ENCODE measurements at places on chromosomes 13 and 19.

DNA sequence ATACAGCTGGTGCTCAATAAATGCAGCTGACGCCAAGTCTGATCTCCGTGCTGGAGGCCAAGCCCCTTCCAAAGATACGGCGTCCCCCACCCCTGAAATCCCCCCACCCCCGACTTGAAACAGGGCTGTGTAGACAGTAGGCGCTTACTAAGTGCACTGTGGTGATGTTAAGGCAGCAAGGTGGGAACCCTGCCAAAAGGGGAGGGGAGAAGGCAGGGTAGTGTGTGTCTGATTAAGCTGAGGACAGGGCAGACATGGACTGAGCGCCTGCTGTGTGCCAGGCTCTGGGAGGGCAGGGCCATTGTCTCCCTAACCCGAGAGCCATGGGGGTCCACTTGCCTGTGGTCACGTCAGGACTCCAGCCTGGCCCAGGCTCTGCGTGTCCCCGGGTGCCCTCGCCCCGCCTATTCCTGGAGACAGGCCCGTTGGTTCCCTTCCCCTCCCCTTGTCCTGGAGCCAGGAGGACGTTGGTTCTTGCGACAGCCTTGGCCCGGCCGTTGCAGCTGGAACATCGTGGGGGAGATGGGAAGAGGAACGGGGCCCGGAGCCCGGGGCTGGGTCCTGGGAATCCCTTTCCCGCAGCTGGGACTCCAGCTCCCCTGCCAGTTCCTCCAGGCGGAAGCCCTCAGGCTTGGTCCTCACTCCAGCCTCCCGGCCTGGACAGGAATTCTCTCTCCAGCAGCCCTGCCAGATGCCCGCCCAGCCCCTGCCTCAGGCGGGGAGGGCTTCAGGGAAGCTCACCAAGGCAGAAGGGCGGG, 1.7 kb upstream of the ELANE start:
- DNase-seq = peak; percentile 65

GRCh38 chr13:101434486-101434885, 18.0 kb upstream of the ITGBL1 start:
- no peak for DNase-seq

DNA sequence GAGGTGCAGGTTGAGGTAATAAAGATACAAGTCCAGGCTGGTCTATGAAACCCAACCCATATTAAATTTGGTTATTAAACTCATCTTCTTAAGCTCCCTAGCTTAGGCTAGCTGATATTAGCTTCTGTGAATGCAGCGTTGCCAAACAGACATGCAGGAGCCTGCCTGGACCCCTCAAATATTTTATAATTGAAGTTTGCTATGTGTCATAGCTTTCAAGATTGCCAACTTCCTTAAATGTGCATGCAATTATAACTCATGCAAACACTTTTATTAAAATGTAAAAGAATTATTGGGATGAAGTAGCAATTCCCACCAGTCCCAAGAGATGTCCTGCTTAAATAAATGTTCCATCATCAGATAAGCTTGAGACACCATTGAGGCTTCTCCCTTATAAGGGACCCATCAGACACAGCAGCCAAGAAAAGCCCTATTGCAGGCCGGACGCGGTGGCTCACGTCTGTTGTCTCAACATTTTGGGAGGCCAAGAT, 51.3 kb downstream of the MBNL2 start:
- no peak for DNase-seq

DNA sequence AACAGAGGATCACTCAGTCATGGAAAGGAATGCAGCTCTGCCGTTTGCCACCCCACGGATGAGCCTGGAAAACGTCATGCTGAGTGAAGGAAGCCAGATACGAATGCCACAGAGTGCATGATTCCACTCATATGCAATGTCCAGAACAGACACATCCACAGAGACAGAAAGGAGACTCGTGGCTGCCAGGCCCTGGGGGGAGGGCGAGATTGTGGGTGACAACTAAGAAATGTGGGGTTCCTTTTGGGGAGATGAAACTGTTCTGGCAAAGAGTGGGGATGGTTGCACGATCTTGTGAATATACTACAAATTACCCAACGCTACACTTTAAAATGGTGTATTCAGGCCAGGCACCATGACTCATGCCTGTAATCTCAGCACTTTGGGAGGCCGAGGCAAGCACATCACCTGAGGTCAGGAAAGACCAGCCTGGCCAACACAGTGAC, 27.2 kb upstream of the NAPA start:
- DNase-seq = no peak

- DNase-seq = no peak
These were observed 151.8 kb upstream of the SOX1 start for GRCh38 chr13:111915104-111915551.

GRCh38 chr13:64704121-64704649, 2526.0 kb downstream of the PCDH9 start:
- DNase-seq = no peak

GRCh38 chr19:8113017-8113416, 36.4 kb downstream of the FBN3 start:
- no peak for DNase-seq

DNA sequence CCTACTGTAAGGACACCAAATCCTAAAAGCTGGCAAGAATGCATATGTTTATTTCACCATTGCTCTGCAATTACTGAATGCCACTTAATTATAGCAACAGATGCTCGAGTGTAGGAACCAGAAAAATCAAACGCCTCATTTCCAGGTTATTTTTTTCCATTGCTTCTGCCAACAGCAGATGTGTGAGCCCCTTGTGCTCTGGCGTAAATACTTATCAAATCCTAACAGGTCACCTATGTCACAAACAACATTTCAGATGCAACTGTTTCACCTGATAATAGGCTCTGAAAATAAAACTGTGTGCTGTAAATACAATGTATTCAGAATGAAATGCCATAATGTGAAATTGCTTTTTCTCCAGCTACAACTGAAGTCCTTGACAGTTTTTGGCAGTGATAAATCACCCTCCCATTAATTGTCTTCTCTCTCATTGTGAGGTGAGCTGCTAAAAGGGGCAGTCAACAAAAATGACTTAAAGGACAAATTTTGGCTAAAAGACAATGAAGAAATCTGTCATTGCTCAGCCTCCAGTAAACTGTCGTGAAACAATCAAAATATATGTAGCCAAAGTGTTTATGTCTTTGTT, 344.0 kb downstream of the DACH1 start:
- no peak for DNase-seq

- no peak for DNase-seq
These were observed 13.9 kb upstream of the DACH1 start for GRCh38 chr13:71880753-71881541.

- no peak for DNase-seq
These were observed 1.7 kb upstream of the DNAJB1 start for GRCh38 chr19:14519860-14520407.

- no peak for DNase-seq
These were observed 132 bp downstream of the SHD start for GRCh38 chr19:4279267-4279529.

DNA sequence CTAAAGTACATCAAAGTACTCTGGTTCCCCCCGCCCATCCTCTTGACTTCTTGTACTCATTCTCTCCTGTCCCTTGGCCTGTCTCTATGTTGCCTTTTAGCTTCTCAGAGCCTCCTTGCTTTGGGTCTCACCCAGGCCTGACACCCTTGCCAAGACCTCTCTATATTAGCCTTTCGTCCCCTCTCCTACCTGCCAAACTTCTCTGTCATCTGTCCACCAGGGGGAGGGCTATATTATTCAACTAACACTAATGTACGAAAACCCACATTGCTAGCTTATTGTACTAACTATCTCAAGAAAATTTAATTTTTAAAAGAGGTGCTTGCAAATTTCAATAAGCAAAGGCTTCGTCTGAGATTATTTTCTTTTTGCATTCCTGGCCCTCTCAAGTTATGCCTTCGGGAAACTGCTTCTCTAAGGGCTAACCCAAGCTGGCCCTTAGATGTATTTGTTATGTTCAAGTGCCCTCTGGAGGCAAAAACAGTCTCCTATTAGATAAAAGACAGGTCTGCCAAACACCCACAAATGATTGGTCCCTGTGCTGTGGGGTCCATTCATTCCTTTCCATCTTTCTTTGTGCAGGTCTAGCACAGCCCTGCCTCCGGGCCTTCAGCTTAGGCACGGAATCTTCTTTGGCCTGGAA, 6.3 kb upstream of the MRPS31 start:
- no peak for DNase-seq

DNA sequence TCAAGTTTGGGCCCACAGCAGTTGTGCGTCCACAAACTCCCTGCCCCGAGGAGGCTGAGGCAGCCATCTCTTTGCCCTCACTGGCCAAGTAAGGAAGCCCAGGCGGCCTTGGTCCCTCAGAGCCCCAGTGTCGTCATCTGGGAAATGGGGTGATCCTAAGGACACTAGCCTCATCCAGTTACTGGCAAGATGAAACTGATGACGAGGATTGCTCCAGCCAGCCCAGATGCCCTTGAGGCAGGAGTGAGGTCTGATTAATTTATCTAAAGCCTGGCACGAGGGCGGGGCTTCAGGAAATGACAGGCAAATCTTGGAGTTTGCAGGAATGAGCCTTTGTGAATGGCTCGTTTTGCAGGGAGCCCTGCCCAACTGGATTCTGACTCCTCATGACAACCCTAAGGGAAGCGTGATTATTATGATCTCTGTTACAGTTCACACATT, 5.6 kb downstream of the LIPE start:
- no peak for DNase-seq

DNA sequence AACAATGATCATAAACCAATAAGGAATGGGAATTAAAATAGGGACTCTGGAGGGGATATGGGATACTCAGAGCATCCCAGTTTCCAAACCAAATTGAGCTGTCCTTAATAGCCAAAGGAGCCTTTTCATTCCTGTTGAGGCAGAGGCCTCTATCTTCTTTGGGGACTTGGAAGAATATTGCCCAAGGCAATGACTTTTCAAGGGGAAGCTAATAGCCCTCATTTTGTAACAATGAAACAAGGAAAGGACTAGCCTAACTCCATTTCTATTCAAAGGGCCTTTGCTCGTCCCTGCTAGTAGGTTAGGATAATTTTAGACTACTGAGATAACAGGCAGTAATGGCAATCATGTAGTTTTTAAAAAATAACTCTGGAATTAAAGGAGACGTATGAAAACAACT, 789.8 kb upstream of the SLITRK5 start:
- DNase-seq = no peak

GRCh38 chr19:42140125-42140754, 8.0 kb upstream of the POU2F2 start:
- no peak for DNase-seq

DNA sequence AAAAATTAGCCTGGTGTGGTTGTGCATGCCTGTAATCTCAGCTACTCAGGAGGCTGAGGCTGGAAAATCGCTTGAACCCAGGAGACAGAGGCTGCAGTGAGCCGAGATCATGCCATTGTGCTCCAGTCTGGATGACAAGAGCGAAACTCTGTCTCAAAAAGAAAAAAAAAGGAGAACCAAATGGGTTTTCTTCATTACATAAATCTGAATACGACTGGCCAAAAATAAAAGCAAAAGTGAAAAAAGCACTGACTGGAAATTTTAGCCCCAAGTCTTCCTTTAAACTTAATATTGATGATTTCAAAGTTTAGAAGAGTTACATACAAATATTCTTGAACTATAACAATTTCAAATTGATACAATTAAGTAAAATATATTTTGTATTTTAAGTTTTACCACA, 249.5 kb upstream of the STARD13 start:
- DNase-seq = no peak

GRCh38 chr13:27704681-27705080, 83.0 kb downstream of the POLR1D start:
- no peak for DNase-seq

GRCh38 chr13:106213028-106213757, 322.3 kb downstream of the EFNB2 start:
- no peak for DNase-seq

DNA sequence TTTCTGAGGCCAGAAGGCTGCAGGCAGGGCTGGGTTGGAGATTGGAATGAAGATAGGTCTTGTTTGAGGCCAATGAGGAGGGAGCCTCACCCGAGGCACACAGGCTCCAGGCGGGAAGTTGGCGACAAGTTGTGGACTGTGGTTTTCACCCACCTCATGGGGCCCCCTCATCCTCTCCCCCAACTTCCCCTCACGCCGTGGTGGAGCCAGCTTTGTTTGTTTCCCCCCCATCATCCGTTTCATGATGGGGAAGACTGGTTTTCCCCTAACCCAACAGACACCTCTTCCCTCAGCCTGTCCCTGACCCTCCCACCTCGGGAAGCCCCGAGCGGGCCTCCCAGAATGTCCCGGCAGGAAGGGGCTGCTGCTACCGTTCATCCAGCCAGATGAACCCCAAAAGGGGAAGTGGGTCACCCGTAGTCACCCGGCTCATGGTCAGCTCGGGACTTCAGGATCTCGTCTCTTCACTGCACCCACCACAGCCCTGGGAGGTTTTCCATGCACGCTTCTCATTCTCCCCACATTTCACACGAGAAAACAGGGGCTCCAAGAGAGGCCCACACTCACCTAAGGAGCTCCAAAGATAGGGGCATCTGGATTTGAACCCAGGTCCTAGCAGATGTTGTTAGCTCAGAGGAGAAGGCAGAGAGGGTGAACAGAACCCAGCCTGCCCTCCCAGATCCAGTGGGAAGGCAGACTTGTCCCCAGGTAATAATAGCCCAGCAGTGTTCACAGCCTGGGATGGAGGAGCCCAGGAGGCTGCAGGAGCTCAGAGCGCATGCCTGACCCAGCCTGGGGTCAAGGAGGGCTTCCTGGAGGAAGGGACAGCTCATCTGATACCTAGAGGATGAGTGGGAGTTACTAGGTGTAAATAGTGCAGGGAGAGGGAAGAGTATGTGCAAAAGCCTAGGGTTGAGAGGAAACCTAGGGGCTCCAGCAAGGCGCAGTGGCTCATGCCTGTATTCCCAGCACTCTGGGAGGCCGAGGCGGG, 23.5 kb downstream of the CEACAM16 start:
- DNase-seq = no peak

DNA sequence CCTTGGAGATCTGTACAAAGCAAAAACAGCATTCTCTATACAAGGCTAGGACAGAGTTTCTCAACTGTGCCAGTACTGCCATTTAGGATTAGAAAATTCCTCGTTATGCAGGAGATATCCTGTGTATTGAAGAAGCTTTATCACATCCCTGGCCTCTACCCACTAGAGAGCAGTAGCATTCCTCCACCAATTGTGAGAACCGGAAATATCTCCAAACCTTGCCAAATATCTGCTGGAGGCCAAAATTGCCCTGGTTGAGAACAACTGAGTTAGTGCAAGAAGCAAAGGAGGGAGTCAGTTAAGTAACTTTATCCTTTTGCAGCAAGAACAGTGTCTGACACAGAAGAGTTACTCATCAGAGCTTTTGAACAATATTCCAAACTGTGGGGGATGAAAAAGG, 16.2 kb upstream of the FREM2 start:
- DNase-seq = no peak

DNA sequence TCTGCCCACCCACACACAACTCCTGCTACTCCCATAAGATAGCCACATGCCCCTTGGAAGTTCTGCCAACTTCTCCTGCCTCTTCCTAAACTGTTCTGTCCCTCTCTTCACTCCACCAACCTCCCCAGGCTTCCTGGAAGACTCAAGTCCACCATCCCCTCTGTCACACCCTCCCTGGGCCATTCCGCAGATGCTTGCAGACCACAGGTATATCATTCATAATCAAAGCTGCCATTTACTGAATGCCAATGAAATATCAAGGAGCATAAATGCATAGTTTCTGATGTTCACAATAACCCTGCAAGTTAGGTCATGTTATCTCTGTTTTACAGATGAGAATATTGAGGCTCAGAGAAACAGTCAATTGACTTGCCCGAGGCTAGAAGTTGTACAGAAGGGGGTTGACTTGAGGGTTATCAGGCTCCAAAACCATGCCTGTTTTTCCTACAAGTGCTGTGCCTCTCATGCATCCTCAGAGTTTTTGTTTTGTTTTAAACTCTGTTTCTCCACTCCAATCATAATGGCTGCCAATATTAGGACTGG, 135.6 kb downstream of the SLC7A1 start:
- DNase-seq = no peak

GRCh38 chr19:2616741-2617392, 85.6 kb downstream of the GNG7 start:
- DNase-seq = no peak

Measured in omental fat pad (tissue), 4 donors.